Ovary (tissue), 10 donors: ENCODE measurements at places on chromosomes 4 and X. TPM values are rescaled to one million over a fixed set of nuclear protein-coding genes. Genes with fewer than 3 reads are reported as not detected.

Gene NLGN3
- polyA plus RNA-seq = 2.5 TPM

Gene SLC25A5
- polyA plus RNA-seq = 214 TPM

Gene SMR3B
- not detected for polyA plus RNA-seq

Gene ZNF518B
- 15.6 TPM for polyA plus RNA-seq

Gene CTAG1B
- 0.15 TPM for polyA plus RNA-seq

Gene RTL9
- 0.69 TPM for polyA plus RNA-seq
